HS-27A (cell line): ENCODE measurements at places on chromosomes 11 and 22.

- DNase-seq: no peak
Observed at GRCh38 chr11:112965656-112966055, 4.4 kb downstream of the NCAM1 start.

DNA sequence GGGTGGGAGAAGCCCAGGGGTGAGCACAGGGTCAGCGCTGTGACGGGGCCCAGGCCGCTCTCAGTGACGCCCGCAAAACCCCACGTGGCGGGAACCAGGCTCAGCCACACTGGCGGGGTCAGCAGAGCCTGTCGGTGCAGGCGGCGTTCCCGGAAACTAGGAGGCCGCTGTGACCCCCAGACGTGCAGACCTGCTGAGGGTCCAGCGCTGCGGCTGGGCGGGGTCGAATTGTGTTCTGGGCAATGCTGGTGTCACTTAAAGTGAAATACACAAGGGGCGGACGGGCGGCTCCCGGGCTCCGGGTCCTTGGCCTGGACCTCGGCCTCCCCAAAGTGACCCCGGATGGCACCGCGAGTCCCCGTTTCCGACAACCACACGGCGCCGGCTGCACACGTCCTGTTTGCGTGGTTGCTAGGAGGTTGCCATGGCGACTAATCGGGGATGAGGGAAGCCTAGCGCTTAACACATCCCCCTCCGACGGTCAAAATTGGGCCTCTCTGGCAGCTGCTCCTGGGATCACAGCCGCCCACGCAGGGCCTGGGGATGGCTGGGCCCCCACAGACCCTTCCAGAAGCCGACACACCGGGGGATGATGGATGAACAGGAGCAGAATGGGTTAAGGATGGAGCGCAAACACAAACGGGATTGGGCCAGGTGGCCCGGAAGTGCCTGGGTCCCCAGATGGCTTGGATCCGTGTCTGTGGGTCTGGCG lies 81.7 kb upstream of the PRR5 start:
- no peak for DNase-seq

- DNase-seq: no peak
Observed at GRCh38 chr11:113131036-113131775, 170.0 kb downstream of the NCAM1 start.

DNA sequence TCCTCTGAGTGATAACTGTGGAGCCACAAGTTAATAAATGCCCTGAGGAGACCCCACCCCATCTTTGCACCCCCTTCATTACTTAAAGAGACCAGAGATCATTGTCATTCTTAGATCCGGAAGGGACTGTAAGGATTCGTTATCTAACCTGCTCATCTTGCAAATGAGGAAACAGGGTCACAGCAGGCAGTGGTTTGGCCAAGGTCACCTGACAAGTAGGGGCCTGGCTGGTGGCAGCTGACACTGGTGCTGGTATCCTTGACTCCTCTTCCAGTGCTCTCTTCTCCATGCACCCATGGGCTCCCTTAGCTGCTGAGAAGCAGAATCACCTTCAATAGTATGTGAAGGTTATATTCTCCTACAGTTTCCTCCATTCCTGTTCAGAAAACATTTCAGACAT lies 151.6 kb downstream of the GRIK4 start:
- DNase-seq: no peak

DNA sequence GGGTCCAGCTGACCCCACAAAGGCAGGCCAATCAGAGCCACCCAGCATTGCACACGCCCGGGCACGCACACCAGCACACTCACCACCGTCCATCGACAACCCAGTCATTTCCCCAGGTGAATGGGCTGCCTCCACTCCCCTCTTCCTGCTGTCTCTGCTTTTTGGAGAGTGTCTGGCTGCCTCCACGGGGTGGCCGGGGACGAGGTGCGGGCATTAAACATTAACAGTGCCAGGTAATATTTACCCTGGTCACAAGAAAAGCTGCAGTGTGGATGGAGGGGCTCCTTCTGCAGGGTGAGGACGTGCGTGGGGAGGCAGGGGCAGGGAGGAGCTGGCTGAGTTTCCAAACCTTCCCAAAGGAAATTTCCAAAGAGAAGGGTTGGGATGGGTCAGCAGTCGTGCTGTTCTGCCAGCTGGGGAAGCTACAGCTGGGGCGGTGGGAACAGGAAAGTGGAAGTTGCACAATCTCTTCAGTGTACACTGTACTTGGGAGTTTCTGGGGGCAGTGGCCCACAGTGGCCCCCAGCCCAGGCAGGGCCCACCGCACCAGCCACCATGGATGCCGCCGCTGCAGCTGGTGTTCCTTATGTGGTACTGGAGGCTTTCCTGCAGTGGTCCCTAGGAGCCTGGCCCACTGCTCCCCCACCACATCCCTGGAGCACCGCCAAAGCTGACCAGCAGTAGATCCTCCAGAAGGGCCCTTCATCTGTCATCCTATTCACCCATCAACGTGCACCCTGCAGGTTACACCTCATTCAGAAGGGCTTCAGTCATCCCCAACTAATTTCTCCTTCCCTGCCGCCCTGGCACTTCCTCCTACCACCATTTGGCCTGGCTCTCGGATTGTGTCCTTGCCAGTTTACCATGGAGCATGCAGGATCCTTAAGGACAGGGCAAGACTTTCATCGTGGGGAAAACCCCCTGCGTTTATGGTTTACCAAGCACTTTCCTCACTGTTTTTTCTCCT lies at the start of gene FXYD2:
TSS of gene FXYD2 (minus strand) at position 174 of the 967 bp plus-strand sequence. CDS start at position 108, 66 bp downstream.
- no peak for DNase-seq

DNA sequence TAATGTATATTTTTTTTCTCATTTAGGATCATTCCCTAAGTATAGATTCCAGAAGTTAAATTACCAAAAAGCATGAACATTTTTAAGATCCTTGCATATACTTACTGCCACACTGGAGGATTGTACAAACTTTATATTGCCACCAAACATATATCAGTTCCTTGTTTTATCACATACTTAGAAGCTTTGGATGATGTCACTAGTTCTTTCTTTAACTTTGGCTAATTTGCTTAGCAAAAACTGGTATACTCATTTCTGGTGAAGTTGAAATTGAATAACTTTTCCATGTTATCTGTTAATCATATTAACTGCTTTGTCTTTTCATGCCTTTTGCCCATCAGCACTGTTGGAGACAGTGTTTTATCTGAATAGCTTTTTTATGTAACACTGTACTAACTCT lies 31.6 kb upstream of the PRDM10 start:
- no peak for DNase-seq
